H1 (cell line): ENCODE measurements at places on chromosomes 5 and 9. TPM values are rescaled to one million over a fixed set of nuclear protein-coding genes. Genes with fewer than 3 reads are reported as not detected.

The F2RL2 gene
- 0.07 and 0.10 TPM in 2 replicates for total RNA-seq

The TIMD4 gene
- not detected in 2 replicates for total RNA-seq

The SLC25A2 gene
- not detected in 2 replicates for total RNA-seq

The PCA3 gene
- not detected in 2 replicates for total RNA-seq

The RLN2 gene
- total RNA-seq, result 4.5 and 4.7 TPM in 2 replicates

The GLRA1 gene
- total RNA-seq, result not detected in 2 replicates

The PDGFRB gene
- total RNA-seq, result 13.7 and 15.9 TPM in 2 replicates

The KIF4B gene
- total RNA-seq, result 0.08 and 0.15 TPM in 2 replicates

The NDUFS6 gene
- total RNA-seq, result 72.7 and 77.1 TPM in 2 replicates

The XPA gene
- total RNA-seq, result 2.6 and 3.1 TPM in 2 replicates

The MINAR2 gene
- 0.17 TPM in 1 of 2 replicates, not detected in the other for total RNA-seq

The ADAMTS13 gene
- total RNA-seq, result 5.1 and 5.8 TPM in 2 replicates

The GNPDA1 gene
- total RNA-seq, result 93.6 and 94.3 TPM in 2 replicates

The HRH2 gene
- total RNA-seq, result 8.1 and 9.3 TPM in 2 replicates

The GABRA6 gene
- not detected in 2 replicates for total RNA-seq

The RBM22 gene
- total RNA-seq, result 33.9 and 34.0 TPM in 2 replicates

The HMMR gene
- 70.6 and 77.3 TPM in 2 replicates for total RNA-seq

The SPRY4 gene
- total RNA-seq, result 98.2 and 113 TPM in 2 replicates

The SPINK4 gene
- total RNA-seq, result not detected in 2 replicates

The EQTN gene
- 0.52 TPM in 1 of 2 replicates, not detected in the other for total RNA-seq

The HAVCR1 gene
- not detected in 2 replicates for total RNA-seq

The PCDHB16 gene
- 5.2 and 5.9 TPM in 2 replicates for total RNA-seq

The PCDHGA11 gene
- 8.2 and 8.3 TPM in 2 replicates for total RNA-seq

The GPRIN1 gene
- total RNA-seq, result 12.0 and 12.8 TPM in 2 replicates

The GNAQ gene
- 58.6 and 63.8 TPM in 2 replicates for total RNA-seq

The TMOD1 gene
- total RNA-seq, result 0.88 and 1.1 TPM in 2 replicates
